ENCODE measurements at places on chromosomes 6 and 20.

DNA sequence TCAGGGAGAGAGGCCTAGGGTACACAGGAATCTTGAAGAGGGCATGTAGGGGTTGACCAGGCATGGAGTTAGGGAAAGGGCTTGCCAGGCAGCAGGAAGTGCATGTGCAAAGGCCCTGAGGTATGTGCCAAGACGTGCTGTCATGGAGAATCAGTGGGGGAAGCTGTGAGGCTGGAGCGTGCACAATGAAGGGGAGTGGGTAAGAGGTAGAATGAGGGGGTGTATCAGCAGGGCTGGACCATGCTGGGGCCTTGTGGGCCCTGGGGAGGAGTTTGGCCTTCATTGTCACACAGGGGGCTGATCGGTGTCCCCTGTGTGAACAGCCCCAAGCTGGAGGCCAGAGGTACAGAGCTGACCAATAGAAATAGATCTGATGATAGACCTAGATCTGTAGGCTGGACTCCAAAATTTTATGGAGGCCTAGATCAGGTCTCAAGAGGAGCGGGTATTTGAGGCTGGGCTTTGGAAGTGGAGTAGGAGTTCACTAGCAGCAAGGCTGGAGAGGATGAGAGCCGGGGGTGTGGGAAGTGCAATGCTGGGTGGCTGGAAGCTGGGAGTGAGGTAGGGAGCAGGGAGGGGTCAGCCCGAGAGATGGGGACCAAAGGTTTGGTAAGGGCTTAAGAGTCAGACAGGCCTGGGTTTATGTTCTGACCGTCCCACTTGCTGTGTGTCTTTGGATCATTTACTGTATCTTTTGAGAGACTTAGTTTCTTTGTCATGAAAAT lies 3.0 kb downstream of the SRC start:
- DNase-seq, result no peak

GRCh38 chr6:55980627-55981211 lies 105.3 kb upstream of the BMP5 start:
- DNase-seq, result no peak

DNA sequence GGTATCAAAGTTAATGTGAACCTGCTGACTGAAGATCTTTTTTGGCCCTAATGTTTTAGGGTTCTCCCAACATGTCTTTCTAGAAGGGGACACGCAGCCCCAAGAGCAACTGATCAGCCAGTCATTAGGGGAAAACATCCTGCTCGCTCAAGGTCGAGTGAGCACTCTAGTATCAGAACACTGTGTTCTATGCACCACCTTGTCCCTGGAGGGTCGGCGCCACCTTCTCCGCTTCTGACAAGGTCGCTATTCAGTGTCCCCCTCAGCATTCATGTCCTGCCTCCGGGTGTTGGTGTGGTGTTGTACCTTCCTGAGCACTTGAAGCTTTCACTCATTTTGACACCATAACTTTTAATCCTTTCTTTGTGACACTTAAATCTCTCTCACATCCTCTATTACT lies 331.2 kb upstream of the KCNQ5 start:
- DNase-seq, result no peak

GRCh38 chr6:20931093-20931492 lies 396.8 kb downstream of the CDKAL1 start:
- no peak for DNase-seq

DNA sequence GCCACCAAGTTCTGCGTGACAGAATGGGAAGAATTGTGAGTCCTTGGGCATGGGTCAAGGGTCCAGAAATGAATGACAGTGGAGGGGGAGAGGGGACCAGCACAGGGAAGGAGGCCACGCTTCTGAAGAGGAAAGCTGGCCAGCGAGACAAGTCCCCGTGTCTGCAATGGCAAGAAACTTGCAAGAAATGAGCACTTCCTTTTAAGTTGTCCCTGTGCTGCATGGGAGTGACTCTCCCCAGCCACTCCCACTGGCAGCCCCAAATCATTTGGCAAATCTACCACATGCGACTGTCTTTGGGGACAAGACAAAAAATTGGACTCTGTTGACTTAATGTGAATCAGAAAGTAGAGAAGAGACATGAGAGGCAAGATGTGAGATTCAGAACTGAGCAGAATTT lies 242.2 kb upstream of the RREB1 start:
- no peak for DNase-seq

- DNase-seq, result no peak
These were observed 14.2 kb upstream of the FRK start for GRCh38 chr6:116074732-116075390.

- no peak for DNase-seq
These were observed 217.5 kb upstream of the SUPT3H start for GRCh38 chr6:45595010-45595851.

DNA sequence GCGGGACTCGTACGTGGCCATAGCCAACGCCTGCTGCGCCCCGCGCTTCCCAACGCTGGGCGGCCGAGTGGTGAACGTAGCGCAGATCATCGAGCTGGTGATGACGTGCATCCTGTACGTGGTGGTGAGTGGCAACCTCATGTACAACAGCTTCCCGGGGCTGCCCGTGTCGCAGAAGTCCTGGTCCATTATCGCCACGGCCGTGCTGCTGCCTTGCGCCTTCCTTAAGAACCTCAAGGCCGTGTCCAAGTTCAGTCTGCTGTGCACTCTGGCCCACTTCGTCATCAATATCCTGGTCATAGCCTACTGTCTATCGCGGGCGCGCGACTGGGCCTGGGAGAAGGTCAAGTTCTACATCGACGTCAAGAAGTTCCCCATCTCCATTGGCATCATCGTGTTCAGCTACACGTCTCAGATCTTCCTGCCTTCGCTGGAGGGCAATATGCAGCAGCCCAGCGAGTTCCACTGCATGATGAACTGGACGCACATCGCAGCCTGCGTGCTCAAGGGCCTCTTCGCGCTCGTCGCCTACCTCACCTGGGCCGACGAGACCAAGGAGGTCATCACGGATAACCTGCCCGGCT lies 3.4 kb downstream of the SLC32A1 start:
- no peak for DNase-seq

- no peak for DNase-seq
These were observed 27.9 kb downstream of the GSTA3 start for GRCh38 chr6:52881662-52881995.

DNA sequence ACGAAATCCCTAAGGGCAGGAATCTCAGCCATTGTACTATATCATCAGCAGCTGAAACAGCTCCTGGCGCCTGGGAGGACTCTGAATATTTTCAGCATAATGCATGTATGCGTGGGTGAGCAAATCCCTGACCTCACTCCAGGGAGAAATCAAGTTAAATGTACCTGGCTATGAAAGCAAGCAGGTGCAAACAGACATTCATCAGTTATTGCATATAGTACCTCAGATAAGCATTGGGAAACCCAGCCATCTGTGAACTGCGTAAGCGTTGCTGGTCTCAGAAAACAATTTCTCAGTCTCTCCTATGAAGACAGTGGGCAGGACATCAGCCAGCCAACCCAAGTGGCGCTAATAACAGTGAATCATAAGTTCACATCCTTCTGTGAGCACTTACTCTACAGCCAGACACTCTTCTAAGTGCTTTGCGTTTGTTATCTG lies 622.6 kb downstream of the EPM2A start:
- no peak for DNase-seq

DNA sequence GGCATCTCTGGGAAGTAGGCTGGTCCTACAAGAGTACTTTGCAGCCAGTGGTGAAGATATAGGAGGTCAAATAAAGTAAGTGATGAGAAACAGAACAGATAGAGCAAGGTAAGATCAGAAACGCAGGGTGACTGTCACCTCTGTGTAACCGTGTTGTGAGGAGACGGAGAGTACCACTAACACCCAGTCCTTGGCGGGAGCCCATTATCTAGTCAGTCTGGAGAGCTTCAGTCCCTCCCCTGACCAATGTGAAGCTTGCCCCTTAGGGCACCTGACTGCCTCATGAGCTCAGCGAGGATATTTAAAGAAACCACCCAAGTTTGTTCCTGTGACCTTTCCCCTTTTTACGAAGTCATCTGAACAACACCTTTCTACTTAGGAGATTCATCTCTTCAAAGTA lies 110.0 kb downstream of the SAMD5 start:
- DNase-seq, result no peak

DNA sequence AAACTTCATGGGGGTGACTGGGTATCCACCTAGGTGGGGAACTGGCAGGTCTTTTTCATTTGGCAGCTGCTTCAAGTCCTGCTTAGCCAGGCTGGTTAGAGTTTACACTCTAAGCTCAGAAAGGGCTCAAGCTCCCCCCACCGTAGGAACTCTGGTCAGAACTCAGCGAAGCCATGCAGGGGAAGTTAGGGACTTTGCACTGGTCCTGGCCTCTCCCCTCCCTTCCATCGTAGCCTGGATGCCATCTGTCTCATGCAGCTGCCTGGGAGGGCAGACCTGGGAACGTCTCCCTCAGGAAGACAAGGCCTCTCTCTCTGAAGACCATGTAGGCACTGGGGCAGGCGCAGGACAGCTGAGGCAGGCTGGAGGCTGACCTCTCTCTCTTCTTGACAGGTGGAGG lies 183.8 kb upstream of the UST start:
- DNase-seq, result no peak

DNA sequence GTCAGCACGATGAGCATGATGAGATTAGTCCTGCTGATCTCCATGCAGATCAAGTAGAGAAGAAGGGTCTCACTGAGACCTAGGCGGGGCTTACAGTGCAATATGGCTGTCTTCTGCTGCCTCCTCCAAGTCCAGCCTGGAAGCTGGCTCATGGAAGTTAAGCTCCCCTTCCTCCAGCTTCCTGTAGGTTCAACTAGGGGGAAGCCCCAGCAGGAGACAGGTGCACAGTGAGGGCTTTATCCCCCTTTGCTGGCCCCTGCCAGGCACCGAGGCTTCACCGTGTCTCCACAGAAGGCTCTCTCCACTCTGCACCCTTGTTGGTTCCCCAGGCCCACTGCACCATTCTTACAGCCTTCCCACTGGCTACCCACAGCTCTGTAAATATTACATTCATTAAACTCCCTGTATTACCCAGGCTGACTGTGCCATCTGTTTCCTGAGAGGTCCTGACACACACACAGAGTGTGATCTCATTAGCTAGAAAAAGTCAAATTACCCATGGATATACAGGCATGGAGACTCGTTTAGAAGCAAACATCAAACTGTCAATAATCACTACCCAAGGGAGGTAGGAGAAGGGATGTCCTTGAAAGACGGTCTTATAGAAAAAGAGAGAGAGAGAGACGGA lies 90.4 kb downstream of the SLC2A10 start:
- no peak for DNase-seq

DNA sequence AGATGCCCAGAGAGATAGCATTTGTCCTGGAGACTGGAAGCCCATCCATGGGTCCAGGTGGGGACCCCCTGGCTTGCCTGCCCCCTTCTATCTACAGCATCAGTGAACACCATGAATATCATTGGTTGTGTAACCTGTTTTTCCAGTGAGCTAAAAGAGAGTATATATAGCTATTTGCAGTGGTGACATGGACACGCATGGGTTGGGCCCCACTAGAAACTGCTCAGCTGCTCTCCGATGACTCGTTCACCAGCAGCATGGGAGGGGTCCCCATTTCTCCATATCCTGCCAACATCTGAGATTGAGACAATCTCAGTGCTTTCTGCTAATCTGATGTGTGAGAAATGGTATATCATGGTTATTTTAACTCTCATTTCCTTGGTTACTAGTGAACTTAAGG lies 4.0 kb upstream of the ZC3H12D start:
- DNase-seq, result no peak

DNA sequence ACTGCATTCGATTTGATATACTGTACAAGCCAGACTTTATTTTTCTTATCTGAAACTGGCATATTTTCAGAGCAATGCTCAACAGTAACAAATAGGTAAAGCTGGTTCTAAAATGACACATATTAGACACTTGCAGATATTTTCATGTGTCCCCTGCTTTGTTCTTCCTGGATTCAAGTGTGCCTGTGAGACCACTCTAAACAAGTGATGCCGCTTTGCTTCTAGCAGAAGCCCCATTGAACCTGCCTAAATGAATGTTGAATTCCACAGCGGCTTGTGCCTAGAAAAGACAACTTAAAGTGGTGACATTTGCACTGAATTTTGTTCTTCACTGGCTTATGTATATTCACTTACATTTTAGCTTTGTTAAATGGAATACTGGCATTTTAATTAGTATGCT lies 115.7 kb downstream of the AKAP7 start:
- no peak for DNase-seq

DNA sequence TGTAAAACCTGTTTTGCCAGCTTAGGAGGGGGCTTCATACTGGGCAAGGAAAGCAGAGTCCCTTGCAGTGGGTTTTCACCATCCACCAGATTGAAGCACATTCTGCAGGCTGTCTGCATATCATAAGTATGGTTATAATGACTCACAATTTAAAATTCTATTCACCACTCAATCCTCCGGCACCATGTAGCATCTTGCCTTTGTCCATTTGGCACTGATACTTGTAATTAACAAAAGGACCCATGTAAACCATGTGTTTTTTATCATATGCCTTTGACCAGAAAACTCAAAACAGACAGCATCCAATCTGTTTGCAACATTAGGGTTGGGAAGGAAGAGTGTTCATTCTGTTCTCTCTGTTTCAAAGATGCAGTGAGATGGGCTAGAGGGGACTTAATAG lies 3.0 kb downstream of the CD83 start:
- no peak for DNase-seq

GRCh38 chr6:98929498-98930060 lies 18.2 kb downstream of the FBXL4 start:
- no peak for DNase-seq

- DNase-seq, result no peak
These were observed 33.9 kb upstream of the SGK1 start for GRCh38 chr6:134351615-134352474.

GRCh38 chr6:15539722-15540270 lies 123.0 kb downstream of the DTNBP1 start:
- no peak for DNase-seq

DNA sequence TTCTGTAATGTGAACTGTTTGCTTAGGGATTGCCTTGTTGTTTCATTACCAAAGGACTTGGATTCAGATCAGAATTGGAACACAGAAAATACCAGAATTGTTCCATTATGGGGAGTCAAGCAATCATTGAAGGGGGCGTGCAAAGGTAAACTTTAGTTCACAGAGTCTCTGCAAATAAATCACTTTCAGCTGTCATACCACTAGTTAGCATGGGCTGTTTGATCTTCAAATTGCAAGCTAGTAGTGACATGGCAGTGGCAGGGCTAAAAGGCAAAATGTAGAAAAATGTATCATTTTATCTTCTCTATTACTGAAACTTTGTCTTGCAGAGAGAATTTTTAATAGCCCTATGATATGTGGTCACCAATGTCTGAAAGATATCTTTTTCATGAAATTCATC lies 483.2 kb upstream of the NRSN1 start:
- no peak for DNase-seq

DNA sequence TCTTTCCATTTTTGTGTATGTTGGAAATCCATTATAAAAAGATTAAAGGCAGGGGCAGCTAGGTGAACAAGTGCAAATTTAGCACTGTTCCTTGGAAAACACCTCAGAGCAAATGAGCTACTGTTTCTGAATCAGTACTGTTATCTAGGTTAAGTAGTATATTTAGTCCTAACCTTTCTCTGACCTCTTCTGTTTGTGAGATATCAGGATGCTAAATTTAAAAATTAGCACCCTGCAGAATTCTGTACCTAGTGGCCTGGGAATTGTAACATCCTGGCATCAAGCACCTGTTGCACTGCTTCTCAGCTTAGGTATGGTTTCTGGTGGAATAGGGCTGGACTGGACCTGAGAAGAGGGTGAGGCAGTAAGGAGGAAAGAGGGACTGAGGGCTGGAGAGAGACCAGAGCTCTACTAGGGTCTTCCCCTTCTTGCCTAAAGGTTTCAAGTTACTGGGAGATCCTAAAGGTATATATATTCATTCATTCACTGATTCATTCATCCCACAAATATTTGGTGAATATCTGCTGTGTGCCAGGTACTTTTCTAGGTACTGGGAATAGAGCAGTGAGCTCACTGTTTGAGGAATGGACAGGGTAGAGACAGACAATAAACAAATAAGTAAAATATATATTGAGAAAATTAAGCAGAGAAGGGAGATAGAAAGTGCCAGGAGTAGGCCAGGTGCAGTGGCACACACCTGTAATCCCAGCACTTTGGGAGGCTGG lies 5.2 kb downstream of the ZNF76 start:
- DNase-seq, result no peak

All from activated CD8-positive, alpha-beta memory T cell treated with anti-CD3 and anti-CD28 coated beads for 1 hour (primary cell).